ENCODE measurements at places on chromosomes 16 and 17. TPM values are rescaled to one million over a fixed set of nuclear protein-coding genes. Genes with fewer than 3 reads are reported as not detected.

Gene MMP15
- 1.3 TPM for total RNA-seq

Gene MPV17L
- 1.1 TPM for total RNA-seq

Gene DBNDD1
- total RNA-seq: 1.7 TPM

Gene PIPOX
- 3.0 TPM for total RNA-seq

Gene FA2H
- not detected for total RNA-seq

Gene ABCA8
- 231 TPM for total RNA-seq

Gene ARL5C
- total RNA-seq: 2.1 TPM

Gene KRTAP4-6
- total RNA-seq: not detected

Gene ZNF286A
- 86.2 TPM for total RNA-seq

Gene CA7
- total RNA-seq: not detected

Gene HOXB7
- total RNA-seq: 0.18 TPM

Gene GPT2
- total RNA-seq: 2.2 TPM

Gene TLCD1
- not detected for total RNA-seq

Gene FGF11
- 1.7 TPM for total RNA-seq

Gene MT1F
- 0.18 TPM for total RNA-seq

Gene SPNS2
- 0.27 TPM for total RNA-seq

Gene MT4
- not detected for total RNA-seq

Gene RRN3
- total RNA-seq: 26.1 TPM

Gene SPIRE2
- 7.1 TPM for total RNA-seq

Gene SDR42E1
- 0.08 TPM for total RNA-seq

Gene KSR1
- total RNA-seq: 19.4 TPM

Gene IGF2BP1
- total RNA-seq: 5.0 TPM

Gene KCNH6
- total RNA-seq: not detected

Gene WSB1
- total RNA-seq: 99.0 TPM

Gene KRT31
- 0.09 TPM for total RNA-seq

Gene SPATA32
- not detected for total RNA-seq

Gene ACSM3
- total RNA-seq: 0.65 TPM

Gene RAB26
- total RNA-seq: 3.6 TPM

Measured in fibroblast of the aortic adventitia (primary cell).